Stimulated activated CD4-positive, alpha-beta T cell treated with anti-CD3 and anti-CD28 coated beads, Interleukin-1b, Interleukin-23, amount 100 ng/mL, for 24 hours (primary cell): ENCODE measurements at places on chromosomes 2 and 18.

GRCh38 chr2:227717687-227718567 lies at the start of gene SLC19A3:
TSS of gene SLC19A3 (minus strand) at chr2:227718028. CDS start at chr2:227702318, 15,710 bp downstream.
- DNase-seq: no peak

DNA sequence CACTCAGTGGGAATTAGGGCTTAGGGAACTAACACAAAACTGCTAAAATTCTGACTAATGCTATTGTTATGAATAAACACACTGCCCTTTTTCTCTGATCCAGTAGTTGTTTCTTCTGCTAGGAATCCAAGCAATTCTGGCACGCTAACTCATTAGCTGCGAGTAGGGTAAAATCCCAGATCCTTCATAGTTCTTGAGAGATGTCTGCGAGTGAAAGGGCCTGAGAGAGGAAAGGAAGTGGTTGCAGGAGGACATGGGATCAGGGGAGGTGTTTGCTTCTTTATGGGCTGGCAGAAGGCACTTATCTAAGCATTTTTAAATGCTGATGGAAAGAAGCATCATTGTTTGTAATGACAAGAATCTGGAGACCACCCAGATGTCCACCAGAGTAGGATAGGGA lies 9.4 kb downstream of the MAP3K19 start:
- DNase-seq: no peak

DNA sequence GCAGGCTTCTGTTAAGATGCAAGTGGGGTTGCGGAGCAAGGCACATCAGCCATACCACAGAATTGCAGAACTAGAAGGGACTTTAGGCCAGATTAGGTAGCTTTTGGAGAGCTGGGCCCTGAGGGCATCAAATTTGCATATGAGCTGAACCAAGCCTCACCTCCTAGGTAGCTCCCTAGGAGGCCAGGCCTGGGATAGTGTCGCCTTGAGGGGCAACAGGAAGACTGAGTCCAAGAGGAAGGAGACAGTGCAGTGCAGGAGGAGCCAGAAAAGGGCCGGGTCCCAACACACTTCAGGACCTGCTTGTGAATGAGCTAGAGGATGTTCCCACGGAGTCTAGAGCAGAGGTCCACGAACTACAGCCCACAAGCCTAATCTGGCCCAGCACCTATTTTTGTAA lies 98.7 kb downstream of the MAPK4 start:
- DNase-seq: no peak

- DNase-seq: no peak
Measured at GRCh38 chr2:168687314-168687713, 115.1 kb upstream of the NOSTRIN start.

DNA sequence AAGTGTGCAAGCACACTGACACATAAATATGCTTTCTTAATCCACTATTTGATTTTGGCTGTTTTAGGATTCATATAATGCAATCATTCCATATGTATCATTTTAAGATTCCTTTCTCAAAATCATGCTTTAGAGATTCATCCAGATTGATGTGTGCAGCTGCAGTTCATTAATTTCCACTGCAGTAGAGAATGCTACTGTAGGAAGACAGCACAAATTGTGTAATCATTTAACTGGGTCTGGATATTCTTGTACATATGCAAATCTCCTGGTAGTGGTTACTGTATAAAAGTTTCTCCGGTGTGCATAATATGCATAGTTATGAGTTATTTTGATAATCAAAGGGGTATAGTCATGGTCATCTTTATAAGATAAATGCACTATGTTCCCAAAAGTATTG lies 502.5 kb upstream of the ACVR2A start:
- no peak for DNase-seq

GRCh38 chr2:43455731-43456642 lies 139.9 kb downstream of the THADA start:
- no peak for DNase-seq

DNA sequence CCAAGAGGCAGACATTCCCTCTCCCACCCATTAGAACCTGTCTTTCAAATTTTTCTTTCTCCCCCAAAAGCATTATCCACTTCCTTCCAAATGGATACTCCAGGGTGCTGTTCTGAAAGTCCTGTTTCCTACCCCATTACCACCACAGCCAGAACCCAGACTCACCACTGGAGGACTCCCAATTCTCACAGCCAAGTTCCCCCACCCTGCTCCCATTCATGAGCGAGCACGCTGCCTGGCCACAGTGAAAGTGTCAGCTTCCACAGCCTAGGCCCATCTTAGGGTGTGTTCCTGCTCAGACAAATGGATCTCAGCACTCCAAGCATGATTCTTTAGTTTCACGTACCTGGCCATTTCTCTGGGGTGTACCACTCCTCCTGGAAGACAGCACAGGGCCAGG lies 3.8 kb upstream of the ANKRD53 start:
- no peak for DNase-seq

DNA sequence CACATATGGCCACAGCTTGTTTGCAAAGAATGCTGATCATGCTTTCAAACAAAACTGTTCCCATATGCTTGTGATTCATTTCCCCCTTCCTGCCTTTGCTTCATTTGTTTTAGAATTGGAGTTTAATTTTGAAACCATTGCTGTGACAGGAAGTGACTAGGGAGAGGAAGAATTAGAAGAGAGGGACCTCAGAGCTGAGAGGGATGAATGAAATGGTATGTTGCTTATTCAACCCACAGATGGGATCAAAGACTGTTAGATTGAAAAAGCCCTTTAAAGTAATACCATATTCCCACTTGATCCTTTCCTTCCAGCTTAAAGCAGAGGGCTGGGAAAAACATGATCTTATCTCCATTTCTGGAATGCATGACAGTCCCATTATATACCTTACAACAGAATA lies 106.2 kb upstream of the RNF152 start:
- DNase-seq: no peak

GRCh38 chr2:68487773-68488355 lies 20.5 kb downstream of the APLF start:
- DNase-seq: no peak

DNA sequence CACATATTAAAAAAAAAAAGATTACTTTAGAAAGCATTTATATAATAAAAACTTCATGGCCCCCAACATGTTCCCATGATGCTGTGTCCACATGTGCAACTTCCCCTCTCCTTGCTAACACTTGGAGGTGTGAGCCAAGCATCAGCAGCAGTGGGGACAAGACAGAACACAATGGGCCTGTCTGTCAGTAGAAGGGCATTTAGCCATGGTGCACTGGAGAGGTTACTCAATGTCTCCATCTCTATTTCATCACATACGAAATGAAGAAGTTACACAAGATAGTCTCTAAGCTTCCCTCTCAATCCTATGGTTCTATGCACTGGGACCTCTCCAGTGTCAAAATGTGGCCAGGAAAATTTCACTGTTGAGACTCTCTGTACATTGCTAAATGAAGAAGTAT lies 2.5 kb downstream of the VIT start:
- no peak for DNase-seq

DNA sequence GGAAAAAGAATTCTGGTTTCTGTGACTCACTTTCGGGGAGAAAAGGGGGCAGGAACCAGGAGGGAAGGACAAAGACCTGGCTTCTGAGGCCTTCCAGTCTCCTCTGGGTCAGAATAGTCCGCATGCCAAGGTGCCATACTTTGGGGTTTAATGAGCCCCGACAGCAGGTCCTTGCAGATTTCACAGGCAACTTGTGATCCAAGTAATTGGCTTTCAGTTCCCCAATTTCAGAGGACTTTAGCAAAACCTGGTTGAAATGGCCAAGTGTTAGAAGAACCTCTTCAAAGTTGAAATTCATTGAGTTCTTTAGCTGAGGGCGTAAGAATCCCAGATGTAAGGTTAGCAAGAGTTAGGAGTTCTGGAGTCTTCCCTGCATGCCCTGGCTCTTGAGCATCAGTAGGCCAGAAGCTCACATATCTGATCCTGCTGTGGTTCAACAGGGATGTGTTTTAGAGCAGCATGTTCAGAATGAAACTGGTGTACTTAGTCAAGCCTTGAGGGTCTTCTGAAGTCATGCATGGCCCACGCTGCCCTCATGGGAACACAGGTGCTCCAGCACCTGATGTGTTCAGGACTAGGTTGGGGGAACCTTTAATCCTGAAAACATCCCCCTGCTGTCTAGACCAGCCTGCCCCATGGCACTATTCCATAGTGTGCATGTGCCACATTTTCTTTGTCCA lies 143.0 kb downstream of the NUP35 start:
- DNase-seq: no peak

- no peak for DNase-seq
Measured at GRCh38 chr2:235937526-235937925, 230.7 kb downstream of the GBX2 start.

- DNase-seq: no peak
Measured at GRCh38 chr2:241888641-241889040, 19.1 kb downstream of the RTP5 start.

DNA sequence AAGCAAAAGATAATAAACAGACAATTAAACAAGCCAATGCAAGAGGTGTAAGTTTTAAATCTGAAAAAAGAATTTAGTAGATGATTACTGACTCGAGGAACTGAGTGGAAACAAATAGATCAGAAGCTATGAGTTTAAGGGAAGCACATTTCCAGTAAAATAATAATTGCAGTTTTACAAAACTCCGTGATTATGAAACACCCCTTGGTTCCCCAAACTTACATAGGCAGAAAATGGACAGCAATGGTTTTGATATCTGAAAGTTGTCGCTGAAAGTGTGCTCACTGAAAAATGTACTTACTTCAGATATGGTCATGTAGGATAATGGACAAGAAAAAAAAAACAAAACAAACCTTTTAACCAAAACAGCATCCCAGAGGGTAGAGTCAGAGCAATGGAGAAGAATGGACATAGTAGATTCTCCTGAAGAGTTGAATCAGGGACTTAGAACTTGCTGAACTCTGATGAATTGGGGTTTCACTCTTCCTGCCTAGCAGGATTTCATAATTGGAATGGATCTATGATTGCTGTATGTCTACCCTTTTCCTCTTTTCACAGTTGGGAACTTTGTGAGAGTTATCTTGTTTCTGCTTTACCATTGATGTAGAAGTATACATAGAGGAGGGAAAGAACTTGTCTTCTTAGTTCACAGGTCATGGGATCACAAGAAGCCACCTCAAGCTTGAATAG lies 305.6 kb upstream of the ZEB2 start:
- no peak for DNase-seq

DNA sequence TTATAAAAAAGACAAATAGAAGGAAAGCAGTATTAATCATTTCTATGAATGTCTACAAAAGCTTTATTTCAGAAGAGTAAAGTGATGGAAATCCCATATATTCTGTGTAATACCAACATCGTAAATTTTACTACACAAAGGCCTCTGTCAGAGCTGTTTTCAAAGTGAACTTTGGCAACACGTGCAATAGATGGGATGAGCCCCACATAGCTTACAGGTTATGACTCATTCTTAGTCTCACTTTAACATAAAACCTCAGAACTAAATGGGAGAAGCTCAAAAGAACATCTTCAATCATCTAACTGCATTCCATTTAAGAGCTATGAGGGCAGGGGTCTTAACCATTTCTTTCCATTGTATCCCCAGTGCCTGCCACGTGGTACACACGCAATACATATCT lies 11.5 kb downstream of the VPS4B start:
- DNase-seq: no peak

DNA sequence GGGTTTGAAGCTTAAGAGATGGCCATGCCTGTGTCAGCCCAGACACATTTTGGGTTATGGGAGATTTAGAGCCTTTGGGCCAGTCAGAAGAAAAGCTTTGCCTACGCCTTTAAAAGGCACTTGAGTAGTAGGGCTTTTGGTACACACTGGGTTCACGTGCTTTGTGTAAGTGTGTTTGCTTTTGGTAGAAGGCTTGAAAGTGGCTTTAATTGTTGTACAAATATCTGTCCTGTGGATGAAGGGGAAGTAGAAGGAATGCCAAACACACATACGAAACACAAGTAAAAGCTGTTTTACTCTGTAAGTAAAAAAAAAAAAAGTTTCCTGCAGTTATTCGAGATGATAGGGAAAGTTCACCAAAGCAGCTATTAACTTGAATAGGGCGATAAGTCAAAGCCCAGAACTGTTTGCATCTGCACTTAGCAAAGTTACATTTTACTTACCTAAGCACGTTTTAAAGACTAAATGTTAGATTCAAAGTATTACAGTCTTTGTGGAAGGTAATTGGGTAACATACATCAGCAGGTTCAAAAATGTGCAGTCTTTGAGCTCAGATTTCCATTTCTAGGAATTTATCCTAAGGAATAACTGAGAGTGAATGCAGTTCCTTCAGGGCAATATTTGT lies 75.4 kb downstream of the STK25 start:
- DNase-seq: no peak

GRCh38 chr2:8761529-8762164 lies 75.8 kb downstream of the KIDINS220 start:
- DNase-seq: no peak

- no peak for DNase-seq
Measured at GRCh38 chr2:191125646-191126045, 25.1 kb downstream of the STAT4 start.

DNA sequence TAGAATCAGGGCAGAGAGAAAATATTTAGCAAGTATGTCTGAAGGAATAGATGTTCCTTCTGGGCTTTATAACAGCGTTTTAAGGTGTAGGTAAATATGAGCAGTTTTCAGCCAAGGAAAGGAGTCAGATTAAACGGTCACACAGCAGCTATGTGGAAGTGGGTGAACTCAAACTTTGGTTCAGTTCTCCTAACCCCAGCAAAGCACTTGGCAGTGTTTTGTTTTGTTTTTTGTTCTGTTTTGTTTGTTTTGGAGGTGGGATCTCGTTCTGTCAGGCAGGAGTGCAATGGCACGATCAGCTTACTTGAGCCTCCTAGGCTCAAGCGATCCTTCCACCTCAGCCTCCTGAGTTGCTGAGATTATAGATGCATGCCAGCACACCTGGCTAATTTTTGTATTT lies 24.6 kb downstream of the TANC1 start:
- DNase-seq: no peak

DNA sequence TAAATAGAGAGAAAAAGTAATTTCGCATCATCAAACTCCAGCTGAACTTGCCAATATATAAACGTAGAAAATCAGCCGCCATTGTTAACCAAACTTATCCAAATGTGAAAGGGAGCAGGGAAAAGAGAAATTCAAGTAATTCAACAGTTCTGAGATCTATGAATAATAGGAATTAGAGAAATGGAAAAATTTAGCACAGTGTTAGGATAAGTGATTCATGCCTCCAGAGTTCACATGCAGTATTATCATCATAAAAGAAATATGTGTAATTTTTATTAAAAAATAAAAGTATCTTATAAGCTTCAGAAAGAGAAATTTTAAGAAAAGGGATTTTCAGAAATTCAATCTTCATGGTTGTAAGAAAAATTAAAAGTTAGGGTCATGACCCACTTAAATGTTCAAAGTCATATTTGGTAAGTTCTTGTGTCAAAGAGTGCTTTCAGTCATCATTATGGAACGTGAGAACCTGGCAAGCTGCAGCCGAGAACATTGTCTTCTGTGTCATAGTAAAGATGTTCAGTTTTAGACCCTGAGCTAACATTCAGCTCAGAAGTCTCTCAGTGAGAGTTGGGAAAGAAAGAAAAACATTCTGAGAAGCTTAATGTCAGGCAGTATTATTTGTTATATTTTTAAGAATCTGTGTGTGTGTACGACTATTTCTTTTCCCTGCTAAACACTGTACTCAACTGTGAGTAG lies 414.3 kb upstream of the RGPD4 start:
- no peak for DNase-seq

- DNase-seq: no peak
Measured at GRCh38 chr2:169265591-169265990, 96.7 kb downstream of the LRP2 start.

- no peak for DNase-seq
Measured at GRCh38 chr2:19739256-19739655, 162.5 kb downstream of the TTC32 start.
